ENCODE measurements at places on chromosomes 12 and 14.

DNA sequence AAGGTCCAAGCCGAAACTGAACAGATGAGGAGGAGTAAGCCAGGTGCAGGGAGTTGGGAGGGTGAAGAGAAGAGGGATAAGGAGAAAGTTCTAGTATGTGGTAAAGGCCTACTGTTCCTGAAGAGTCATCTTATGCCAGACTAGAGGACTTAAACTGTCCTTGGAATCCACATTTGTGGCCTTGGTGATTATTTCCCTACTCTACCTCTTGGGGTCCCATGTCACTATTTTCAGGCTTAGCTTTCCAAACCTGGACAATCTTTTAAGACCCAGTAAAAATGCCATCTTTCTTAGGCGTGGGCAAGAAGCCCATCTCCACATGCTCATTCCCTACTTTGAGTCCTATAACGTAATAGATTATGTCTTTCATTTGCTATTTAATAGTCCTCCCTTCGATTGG is 40.1 kb upstream of the CRY1 start:
- DNase-seq = no peak

GRCh38 chr12:6826734-6827436 is 1.3 kb upstream of the P3H3 start:
- no peak for DNase-seq

GRCh38 chr14:105425823-105426247 is 6.2 kb downstream of the MTA1 start:
- DNase-seq = no peak

DNA sequence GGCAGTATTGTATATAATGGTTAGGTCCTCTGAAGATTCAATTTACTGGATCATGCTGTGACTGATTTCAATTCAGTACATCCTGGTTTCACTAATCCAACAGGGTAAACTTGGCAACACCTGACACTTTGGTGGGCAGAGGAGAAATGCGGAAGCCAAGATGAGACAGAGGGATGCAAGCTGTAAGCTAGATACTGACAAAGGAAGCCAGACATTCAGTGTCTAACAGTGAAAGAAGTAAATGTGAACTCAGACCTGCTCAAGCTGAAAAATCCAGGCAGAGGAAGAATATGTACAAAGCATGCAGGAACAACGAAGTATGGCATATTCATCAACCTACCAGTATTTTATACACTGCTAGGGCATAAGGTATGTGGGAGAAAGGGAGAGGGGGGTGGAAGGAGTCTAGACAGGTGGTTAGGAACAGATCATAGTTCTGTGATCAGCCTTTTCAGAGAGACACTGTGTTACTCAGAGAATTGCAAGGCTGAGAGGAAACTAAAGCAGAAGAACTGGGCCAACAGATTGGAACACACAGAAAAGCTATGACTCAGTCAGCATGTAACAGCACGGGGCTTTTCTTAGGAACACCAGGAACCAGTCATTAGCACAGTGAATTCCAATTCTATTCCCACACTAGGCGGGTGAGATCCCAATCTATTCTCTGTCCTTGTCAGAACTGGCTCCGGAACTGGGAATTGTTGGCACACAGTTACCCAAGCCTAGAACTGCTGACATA is 40.3 kb downstream of the NELL2 start:
- DNase-seq = no peak

DNA sequence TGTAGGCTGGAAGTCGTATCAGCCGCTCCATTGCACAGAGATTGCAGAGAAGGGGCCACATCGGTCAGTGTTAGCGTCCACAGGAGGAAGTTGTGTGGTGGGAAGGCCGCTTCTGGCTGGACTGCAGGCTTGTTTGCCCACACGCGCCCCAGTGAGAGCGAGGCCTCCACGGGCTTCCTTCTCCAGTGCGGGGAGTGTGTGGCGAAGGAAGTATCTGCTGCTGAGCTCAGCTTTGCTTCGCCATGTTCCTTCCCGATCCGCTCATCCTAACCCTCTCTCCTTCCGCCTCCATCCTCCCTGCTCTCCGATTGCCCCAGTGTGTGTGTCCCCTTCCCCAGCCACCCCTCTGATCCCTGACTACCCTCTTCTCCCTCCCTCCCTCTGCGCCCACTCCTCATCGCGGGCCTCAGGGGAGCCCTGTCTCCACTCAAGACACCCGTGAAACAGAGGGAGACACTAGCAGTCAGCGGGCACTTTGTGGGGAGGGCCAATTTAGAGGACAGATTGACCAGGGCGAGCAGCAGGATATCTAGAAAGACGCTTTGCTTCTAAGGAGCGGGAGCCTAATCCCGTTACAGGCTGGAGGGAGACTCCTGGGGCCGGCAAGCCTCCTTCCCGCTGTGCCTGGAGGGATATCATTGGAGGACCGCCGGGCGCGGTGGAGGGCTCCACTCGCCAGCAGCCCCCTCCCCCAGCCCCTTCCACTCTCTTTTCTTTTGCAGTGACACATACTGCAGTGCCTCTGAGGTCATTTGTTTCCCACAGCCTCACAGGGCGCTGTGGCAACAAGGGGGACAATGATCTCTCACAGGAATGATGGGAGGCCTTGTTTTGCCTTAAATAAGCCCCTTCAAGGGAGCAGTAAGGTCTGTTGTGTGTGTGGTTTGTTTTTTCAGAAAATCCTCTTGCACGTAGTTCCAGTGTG is 428.8 kb downstream of the ZFP36L1 start:
- DNase-seq = no peak

DNA sequence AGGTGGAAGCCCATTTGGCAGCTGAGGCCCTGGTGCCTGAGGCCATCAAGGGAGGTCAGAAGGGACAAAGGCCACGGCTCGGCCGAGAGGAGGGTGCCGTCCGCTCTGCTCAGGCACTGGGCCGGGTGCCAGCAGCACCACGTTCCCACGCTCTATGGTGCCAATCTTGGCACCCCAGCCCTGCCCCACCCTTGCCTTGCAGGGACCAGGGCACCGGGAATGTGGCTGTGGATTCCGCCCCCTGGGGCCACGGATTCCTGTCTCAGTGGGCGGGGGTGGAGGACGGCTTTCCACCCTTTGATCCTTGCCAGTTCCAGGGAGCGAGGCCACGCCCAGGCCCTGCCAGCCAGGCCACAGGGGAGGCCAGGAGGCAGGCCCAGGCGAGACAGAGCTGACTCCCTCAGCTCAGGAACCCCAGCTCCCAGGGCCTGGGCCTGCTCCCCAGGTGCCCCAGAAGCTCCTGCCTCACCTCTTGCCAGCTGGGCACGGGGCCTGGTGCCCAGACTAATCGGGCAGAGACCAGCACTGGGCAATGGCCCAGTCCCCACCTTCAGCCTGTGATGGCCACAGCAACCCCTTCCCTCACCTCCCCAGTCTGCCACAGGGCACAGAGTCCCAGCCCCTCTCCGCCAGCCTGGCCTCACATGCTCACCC is 26.4 kb upstream of the GPR132 start:
- no peak for DNase-seq

GRCh38 chr12:52300796-52301691 is 9.7 kb upstream of the KRT81 start:
- no peak for DNase-seq

DNA sequence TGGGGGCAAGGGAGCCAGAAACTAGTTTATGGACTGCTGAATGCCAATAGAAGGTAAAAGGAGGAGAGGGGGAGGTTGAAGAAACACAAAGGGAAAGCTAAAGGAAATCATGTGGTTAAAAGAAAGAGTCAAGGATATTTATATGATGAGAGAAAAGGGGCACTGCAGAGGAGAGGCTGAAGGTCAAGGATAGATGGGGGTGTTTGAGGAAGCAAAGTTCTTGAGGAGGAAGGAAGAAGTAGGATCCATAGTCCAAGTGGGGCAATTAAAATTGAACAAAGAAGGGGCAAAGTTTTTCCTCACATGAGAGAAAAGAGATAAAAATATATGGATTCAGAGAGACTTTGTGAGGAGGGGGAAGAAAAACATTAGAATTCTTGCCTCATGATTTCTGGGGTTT is 10.1 kb upstream of the DBX2 start:
- no peak for DNase-seq

DNA sequence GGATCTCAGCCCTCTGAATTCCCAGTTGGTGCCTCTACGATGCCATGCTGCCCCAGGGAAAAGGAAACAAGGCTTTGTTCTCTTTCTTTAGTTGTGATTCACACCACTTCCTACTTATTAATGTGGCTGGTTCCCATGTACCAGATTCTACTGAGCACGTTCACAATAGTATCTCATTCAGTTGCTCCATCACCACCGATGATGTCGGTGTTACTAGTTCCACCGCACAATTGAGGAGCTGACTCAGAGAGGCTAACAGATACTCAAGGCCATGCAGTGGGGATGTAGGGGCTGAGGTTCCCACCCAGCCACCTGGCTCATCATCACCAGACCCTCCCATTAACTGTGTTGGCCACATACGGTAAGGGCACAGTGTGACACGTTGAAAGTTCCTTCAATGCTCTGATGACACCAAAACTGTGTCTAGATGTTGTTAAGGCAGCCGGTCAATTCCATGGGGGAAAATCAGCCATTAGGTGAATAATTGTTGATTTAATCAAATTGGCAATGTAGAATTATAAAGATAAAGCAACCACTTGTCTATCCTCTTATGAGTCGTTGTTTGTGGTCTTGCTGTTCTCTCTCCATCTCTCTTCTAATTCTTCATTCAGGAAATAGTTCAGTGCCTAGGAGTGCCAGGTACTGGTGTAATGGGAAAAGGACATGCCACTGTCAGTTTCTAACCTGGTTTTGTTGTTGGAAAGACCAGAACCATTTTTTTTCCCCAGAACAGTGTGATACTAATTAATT is 244.2 kb upstream of the CRY1 start:
- no peak for DNase-seq

GRCh38 chr14:97641827-97642226 is 844.6 kb downstream of the VRK1 start:
- DNase-seq = no peak

- no peak for DNase-seq
Observed at GRCh38 chr12:117362391-117362790, 965 bp upstream of the NOS1 start.
